ENCODE measurements at places on chromosomes 6 and 20.

DNA sequence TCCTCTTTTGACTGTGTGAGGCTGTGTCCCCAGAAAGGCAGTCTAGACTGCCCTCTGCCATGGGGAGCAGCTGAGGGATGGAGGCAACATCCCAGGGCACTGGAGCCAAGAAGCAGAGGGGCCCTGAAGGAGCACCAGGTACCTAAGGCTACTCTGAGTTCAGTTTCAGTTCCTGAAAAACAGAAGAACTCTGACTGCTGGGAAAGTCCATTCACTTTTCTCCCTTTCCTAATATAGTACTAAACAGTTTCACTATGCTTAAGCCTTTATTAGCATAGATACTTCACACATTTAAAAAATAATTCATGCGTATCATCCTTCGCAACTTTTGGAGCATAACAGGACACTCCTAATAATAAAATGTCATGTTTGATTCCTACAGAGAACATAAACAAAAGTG, 130.0 kb downstream of the FOXC1 start:
- no peak for DNase-seq

GRCh38 chr6:160273750-160274149, 15.1 kb upstream of the SLC22A2 start:
- no peak for DNase-seq

- DNase-seq = no peak
Observed at GRCh38 chr6:78132671-78133410, 480.0 kb downstream of the MEI4 start.

GRCh38 chr20:47785854-47786764, 828 bp upstream of the SULF2 start:
- peak; percentile 18 for DNase-seq

DNA sequence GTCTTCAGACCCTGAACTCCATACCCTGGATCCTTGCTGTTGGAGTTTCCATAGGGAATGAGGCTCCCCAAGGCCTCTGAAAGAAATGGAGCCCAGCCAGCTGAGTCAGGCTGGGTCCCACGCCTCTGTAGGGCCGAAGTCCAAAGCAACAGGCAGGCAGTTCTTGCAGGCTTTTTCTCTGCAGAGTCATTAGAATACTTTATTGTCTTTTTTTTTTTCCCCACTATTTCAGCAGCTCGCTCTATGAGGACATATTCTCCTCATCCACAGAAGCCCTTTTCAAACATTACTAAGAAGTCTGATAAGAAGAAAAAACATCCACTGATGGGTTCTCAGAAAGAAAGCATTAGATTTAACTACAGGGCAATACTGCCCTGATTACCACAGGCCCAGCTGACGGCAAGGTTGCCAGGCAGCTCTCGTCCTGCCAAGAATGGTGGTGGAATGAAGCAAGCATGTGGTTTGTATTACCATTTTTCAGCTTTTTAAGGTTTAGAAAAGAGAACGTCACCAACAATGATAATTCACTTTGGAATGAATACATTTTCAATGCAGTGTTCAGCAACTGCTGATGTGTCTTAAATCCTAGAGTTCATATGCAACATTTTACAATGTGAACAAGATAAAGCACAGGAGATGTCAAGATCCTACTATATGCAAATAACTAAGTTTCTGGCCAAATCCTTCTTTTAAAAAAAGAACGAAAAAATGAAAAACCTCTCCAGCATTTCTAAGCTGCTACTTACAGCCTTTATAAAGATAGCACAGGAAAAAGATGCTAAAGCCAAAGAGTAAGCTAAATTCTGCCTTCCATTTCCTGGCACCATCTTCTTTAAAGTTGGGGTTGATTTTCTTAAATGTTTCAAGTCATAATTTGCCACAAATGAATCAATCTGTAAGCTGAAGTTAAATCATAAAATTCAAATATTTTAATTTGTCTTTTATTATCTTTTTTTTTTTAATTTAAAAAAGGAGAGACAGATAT, 223.6 kb upstream of the CITED2 start:
- peak; percentile 97 for DNase-seq

GRCh38 chr6:132354517-132355167, 46.6 kb downstream of the MOXD1 start:
- no peak for DNase-seq

GRCh38 chr6:40950986-40951698, 87.9 kb downstream of the UNC5CL start:
- peak; percentile 80 for DNase-seq

GRCh38 chr6:138689849-138690248, 83.7 kb upstream of the CCDC28A start:
- DNase-seq = no peak

GRCh38 chr6:158909938-158910337, 90.1 kb downstream of the RSPH3 start:
- DNase-seq = no peak

GRCh38 chr6:122063761-122064160, 335.7 kb upstream of the HSF2 start:
- no peak for DNase-seq

DNA sequence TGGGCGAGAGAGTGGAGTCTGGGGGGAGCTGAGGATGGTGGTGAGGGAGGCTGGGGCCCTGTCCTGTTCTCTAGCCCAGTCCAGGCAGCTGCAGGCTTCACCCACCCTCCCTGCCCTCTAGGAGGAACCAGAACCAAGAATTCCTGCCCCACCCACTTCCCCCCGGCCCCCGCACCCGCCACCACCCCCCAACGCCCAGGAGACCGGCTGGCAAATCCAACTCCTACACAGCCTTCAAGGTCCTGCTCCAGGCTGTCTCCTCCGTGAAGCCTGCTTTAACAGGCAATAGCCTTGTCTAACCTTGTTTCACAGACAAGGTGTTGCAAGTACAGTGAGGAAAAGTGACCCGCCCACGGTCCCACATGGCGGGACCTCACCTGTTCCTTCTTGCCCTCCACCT, 2.4 kb downstream of the SPDEF start:
- no peak for DNase-seq

- peak; percentile 79 for DNase-seq
Observed at GRCh38 chr6:149934249-149935156, 7.3 kb upstream of the ULBP2 start.

DNA sequence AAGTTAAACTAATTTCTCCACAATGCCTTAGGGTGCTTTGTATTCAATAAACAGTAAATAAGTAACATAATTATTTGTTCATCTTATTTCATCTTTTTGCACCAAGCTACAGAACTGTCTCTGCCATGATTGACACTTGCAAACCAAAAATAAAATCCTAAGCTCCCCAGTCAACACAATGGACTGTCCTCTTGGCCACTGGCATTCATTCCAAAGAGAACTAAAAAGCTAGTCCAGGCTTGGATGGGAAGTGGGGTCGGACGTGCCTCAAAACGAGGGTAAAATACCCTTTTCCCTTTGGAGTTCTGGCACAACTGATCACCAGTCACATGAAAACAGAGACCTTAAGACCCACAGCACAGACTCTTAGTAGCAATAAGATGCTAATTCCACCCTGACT, 66.4 kb upstream of the THBS2 start:
- DNase-seq = no peak

GRCh38 chr6:145850671-145851070, 36.1 kb upstream of the FBXO30 start:
- no peak for DNase-seq

DNA sequence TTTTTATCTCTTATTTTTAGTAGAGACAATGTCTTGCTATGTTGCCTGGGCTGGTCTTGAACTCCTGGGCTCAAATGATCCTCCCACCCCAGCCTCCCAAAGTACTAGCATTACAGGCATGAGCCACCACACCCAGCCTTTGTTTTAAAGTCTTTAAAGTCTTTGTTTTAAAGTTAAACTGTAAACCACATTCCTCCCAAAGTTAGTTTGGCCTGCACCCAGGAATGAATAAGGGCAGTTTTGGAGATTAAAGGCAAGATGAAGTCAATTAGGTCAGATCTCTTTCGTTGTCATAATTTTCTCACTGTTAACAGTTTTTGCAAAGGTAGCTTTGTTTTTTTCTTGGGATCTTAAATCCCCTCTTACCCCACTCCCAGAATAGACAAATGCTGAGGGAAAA, 63.8 kb downstream of the UBR2 start:
- no peak for DNase-seq

DNA sequence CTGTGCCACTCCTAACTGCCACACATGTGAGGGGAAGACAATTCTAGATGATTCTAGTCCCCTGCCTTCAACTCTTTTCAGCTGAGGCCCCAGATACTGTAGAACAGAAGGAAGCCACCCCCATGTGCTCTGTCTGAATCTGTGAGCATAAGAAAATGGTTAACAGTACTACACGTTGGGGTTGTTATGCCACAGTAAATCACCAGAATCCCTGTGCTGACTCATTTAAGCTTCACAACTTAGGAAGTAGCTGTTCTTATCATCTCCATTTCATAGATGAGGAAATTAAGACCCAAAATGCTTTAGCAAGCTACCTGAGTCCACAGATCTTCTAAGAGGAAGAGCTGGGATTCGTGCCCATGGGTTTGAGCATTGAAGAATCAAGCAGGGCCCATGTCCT, 27.4 kb upstream of the SCRT2 start:
- no peak for DNase-seq

GRCh38 chr6:7138046-7138531, 30.3 kb downstream of the RREB1 start:
- no peak for DNase-seq

DNA sequence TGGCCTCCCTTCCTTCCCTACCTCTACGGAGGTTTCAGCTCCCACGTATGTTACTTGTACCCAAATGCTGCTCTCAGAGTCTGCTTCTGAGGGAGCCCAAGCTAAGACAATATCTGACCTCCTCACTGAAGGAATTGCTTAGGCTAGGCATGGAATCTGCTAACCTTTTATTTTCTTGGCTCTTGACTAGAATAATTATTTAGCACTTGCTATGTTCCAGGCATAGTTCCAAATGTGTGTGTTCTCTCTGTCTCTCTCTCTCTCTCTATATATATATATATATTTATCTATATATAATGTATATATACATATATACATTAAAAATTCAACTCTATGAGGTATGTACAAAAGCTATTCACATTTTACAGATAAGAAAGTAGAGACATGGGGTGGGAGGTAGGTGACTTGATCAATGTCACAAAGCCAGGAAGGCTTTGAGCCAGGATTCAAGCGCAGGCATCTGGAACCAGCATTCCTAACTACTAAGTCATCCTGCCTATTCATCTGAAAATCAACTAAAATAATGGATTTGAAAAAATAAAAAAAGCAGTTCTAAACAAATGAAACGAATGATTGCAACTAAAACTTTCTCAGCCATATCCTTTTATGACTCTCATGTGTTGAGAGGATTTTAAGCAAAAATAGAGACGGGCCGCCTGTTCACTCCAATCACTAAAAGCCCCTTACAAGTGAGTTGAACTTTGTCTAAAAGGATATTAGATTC, 189.7 kb upstream of the JAG1 start:
- peak; percentile 38 for DNase-seq

GRCh38 chr20:60137657-60138245, 179.5 kb downstream of the CDH26 start:
- no peak for DNase-seq

- DNase-seq = peak; percentile 73
Observed at GRCh38 chr20:49936153-49937026, at the start of gene RNF114. TSS of gene RNF114 (plus strand) at chr20:49936397. CDS start at chr20:49936413, 16 bp downstream.

DNA sequence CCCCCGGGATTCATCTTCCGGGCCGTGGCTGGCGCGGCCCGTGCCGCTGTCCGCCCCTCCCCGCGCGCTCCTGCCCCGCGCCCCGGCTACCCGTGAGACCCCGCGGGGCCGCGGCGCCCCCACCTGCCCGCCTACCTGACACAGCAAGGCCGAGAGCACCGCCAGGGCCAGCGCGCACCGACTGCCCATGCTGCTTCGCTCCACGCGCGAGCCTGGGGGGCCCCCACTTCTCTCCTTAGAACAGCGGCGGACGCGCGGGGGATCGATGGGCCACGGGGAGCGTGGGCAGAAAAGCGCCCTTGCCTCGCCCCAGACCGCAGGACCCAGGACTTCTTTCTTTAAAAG, 955 bp downstream of the DLL1 start:
- DNase-seq = no peak

GRCh38 chr6:166078294-166078693, 89.4 kb downstream of the TBXT start:
- peak; percentile 9 for DNase-seq

DNA sequence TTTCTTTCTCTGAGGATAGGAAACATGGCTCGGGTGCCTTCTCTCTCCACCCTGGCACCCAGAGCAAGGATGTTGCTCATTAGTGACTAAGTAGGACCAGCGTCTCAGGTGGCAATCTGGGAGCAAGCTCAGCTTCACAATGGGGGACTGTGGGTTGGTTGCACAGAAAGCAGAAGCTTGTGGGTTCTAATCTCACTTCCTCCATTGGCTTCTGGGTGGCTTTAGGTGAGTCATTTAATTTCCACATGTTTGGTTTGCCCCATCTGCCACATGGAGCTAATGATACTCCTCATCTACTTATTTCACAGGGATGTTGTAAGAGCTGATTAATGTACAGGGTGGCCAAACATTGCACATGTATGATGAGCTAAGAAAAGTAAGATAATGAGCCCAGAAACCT, 54.8 kb upstream of the AKIRIN2 start:
- peak; percentile 78 for DNase-seq

DNA sequence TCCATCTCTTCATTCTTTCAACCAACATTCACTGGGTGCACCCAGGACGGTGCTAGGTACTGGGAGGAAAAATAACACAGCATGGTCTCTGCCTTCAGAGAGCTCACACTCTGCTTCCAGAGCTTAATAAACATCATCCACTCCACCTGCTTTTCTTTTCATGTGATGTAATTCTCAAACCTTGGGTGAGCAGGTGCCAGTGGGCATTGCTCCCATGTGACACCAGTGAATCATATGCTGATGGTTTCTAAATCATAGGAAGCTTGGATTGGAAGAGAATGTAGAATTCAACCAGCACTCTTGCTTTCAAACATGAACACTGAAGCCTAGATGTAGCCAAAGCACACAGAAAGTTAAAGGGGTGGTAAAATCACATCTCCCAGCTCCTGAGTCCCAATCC, 189.8 kb downstream of the FOXA2 start:
- DNase-seq = no peak

DNA sequence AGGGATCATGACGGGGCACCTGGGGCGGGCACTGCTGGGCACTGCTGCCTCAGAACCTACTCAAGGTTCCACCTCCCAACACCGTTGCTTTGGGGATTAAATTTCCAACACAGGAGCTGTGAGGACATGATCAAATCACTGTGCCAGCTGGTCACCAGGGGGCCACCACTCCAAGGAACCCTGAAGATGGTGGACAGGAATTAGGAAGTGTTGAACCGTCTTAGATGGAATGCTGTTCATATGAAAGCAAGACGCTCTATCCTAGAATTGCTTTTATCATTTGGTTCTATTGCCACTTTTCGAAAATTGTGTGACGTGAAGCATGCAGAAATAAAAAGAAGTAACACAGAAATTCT, 140.3 kb downstream of the DLL1 start:
- DNase-seq = no peak

GRCh38 chr6:64553249-64553786, 917.7 kb downstream of the PHF3 start:
- DNase-seq = no peak

- no peak for DNase-seq
Observed at GRCh38 chr6:159693894-159694545, 979 bp upstream of the SOD2 start.

DNA sequence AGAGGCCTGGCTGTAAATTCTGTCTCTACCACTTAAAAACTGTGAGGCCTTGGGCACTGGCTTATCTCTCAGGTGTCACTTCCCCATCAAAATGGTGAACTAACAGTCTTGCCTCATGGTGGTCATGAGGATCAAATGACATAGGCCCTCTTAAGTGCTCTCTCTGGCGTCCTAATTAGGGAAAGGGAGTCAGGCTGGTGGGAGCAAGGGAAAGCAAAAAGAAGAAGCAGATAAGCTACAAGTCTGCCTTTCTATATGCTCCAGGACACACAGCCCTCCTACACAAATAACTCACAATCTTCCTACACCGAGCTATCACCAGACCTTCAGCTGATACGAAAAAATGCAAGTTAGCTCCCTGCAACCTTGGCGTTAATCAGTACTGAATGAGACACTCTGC, 19.5 kb upstream of the SLC22A16 start:
- no peak for DNase-seq
